ENCODE measurements at places on chromosomes 6 and 20.
A peak's percentile ranks its signal among the peaks of the same experiment; 100 is the strongest.

- no peak for DNase-seq
Observed at GRCh38 chr6:106847116-106847515, 127.4 kb downstream of the CD24 start.

GRCh38 chr6:2764610-2765165, 505 bp upstream of the WRNIP1 start:
- no peak for DNase-seq

DNA sequence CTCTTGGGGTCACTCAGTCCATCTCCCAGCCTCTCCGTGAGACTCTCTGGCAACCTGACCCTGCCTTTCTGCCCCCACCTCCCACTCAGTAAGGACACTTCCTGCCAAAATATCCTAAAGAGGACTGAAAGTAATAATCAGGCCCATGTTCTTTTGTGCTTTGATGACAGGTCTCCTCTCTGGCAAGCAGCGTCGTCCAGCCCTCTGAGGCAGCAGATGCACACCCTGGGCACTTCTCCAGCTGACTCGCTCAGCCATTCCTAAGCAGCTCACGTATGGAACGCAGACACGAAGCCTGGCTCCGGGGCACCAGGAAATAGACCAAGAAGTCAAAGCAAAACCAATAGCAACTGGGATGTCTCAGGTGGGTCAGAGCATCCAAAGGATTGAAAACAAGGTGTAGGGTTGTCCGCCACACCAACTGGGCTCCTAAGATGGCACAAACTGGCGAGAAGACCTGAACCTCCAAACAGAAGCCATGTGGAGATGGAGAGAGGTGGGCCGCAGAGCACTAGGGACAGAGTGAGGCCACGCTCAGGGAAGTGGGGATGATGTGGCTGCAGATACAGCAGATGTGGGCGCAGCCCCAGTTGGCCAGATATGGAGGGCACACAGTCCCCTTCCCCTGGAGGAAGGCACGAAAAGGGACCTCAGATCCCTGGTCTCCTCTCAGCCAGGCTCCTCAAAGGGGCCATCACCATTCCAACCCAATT, 99.3 kb downstream of the PRND start:
- DNase-seq, result peak; percentile 50

DNA sequence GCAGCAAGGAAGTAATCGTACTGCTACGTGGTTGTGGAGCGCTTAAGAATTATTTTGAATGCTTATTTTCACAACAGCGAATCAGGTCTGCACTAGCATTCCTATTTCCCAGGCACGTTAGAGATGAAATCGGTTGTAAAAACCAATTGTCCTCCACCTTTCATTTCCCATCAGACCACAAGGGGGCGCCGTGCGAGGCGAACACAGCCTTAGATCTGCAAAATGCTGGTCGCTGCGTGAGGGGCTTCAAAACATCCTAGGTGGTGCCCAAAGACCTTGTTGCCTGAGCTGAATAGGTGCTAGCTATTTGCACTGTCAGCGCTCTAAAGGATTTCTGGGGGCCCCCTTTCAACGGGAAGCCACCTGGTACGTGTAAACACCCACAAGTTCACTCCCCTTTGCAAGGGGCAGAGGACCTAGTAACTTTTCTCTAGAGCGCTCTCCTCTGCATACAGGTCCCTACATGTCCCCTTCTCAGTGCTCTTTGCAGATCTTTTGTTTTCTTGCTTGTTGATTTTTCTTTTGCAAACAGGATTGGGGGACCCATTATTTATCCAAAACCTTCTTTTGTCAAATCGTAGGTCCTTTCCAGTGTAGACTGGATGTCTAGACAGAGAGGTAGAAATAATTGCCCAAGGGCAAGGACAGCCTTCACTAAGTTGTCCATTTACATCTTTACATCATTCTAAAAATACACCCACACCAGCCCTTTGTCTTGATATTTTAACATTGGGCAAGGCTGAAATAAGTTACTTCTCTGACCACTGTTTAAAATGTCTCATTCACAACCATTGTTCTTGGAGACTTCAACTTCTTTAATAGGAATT, 59.8 kb downstream of the NEDD9 start:
- DNase-seq, result no peak

- DNase-seq, result peak; percentile 94
Observed at GRCh38 chr20:48015943-48016723, 230.9 kb upstream of the SULF2 start.

DNA sequence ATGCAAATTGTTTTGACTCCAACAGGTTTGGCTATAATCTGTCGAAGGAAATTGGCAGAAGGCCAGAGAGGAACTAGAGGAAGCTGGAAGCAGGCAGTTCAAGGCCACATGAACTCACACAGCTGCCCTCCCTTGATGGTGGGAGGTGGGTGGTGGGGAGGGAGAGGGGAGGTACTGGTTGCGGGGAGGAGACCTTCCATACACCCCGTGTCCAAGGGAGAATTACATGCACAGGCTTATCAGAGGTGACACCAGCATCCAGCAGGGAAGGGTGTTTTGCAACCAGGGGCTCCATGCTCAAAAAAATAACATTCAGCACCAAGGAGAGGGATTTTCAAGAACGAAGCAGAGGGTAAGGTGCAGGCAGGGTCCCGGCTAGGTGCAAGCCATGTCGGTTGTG, 9.1 kb downstream of the PRND start:
- DNase-seq, result no peak

DNA sequence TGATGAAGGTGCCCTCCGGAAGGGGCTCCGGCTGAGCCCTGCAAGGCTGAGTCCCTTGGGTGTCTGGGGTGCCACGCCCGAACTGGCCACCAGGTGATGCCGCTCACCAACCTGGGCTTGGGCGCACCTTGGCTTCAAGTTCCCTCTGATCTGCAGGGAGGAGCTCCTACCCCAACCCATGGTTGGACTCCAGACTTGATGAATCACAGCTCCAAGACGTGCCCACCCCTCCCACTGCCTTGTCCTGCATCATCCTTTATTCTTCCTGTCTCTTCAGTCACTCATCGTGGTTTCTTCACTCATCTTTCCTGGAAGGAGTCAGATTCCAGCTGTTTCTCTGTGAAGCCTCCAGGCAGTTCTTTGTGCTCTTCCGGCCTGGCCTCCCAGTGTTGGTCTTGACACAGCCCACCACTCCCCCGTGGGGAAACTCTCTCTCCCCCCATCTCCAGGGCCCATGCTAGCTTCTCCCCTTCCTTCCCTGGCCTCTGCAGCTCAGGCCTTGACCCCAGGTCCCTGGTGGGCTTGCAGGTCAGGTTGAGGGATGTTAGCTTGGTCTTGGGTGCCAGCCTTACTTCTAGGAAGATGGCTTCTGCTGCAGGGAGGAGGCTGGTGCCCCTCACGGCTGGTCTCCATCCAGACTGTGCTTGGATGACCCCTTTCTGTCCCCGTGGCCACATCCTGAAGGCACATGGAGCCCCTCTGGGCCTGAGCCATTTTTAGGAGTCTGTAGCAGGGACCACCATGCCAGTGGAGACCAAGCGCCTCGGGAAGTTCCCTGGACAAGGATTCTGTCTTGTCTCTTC, 2.6 kb upstream of the ZBP1 start:
- DNase-seq, result no peak

DNA sequence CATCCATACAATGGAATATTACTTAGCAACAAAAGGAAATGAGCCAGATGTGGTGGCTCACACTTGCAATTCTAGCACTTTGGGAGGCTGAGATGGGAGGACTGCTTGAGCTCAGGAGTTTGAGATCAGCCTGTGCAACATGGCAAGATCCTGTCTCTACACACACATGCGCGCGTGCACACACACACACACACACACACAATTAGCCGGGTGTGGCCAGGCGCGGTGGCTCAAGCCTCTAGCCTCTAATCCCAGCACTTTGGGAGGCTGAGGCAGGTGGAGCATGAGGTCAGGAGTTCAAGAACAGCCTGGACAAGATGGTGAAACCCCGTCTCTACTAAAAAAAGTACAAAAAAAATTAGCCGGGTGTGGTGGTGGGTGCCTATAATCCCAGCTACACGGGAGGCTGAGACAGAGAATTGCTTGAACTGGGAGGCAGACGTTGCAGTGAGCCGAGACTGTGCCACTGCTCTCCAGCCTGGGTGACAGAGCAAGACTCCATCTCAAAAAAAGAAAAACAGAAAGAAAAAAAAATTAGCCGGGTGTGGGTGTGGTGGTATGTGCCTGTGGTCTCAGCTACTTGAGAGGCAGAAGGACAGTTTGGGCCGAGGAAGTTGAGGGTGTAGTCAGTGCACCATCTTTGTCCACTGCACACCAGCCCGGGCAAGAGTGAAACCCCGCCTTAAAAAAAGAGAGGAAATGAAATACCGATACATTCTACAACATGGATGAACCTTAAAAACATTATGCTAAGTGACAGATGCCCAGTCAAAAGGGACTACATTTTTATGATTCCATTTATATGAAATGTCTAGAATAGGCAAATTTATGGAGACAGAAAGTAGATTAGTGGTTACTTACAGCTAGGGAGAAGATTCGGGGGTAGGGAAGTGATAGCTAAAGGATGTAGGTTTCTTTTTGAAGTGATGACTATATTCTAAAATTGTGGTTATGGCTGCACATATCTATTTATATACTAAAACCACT, 52.5 kb downstream of the RBL1 start:
- no peak for DNase-seq

DNA sequence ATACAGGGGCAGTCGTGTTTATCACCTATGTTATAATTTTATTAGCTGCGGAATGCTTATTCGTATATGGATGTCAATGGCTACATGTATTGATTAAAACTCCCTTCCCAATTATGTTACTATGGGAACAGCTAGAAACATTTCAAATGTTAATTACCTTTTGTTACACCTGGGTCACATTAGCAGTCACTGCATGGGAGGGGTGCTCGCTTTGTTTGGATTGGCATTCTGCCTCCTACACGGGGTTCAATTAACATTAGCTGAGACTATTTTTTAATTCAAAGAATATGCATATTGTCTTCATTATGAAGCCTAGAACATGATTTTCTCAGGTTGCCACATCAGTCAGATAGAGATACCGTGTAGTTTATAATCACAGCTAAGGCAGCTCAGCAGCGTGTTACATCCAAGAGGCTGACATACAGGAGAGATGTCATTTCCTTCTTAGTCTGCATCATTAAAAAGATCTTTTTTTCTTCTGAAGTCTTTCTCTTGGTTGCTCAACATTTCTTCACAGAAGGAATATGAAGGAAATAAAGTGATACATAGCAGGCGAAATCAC, 76.2 kb upstream of the RPS6KA2 start:
- DNase-seq, result no peak

DNA sequence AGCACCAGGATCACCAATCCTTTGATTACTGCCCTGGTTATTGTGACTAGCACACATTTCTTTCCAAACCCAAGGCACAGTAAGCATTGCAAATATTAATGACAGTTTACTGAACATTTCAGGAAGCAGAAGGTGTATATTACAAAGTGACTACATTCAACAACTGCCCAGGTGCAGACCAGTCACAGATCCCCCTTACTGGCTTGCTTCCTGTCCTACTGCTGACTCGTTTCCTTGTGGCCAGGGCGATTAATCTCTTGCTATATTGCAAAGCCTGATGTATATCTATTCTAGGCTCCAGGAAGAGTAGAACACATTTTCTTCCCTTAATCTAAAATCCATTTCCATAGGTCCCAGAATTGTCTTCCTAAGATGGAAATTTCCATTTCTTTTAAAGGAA, 77.2 kb upstream of the EPHA7 start:
- DNase-seq, result no peak

DNA sequence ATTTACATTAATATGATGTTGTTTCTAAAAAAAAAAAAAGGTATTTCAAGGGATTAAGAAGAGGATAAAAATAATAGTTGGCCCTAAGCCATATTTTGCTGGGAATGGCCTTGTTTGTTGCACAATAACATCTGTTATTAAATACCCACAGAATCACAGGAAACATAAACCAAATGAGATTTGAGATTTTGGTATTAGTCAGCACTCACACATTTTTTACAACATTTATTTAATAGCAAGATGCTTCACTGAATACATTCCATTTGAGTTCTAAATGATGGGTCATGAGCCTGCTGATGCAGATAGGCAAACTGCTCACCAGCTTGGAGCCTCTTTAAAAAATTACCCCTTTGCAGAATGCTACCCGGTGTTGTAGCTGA, 92.9 kb upstream of the ENPP5 start:
- peak; percentile 83 for DNase-seq

GRCh38 chr6:5997420-5997987, 9.2 kb downstream of the NRN1 start:
- DNase-seq, result no peak

All from GM04503 (cell line).